Activated CD4-positive, alpha-beta memory T cell treated with anti-CD3 and anti-CD28 coated beads, Interleukin-2, amount 10 ng/mL, durations not matched to agents 7 days and 5 days (primary cell): ENCODE measurements at places on chromosomes 2 and 18. TPM values are rescaled to one million over a fixed set of nuclear protein-coding genes. Genes with fewer than 3 reads are reported as not detected.

TSN gene
- 56.7 TPM for total RNA-seq

HEATR5B gene
- total RNA-seq = 18.3 TPM

CIB4 gene
- total RNA-seq = not detected

MARCHF7 gene
- 92.2 TPM for total RNA-seq

TNS1 gene
- 3.2 TPM for total RNA-seq

SKA1 gene
- total RNA-seq = 45.6 TPM

TANK gene
- total RNA-seq = 126 TPM

IL1RL1 gene
- 0.71 TPM for total RNA-seq

LRRTM4 gene
- not detected for total RNA-seq

SFT2D3 gene
- total RNA-seq = 5.2 TPM

RBM44 gene
- total RNA-seq = 0.75 TPM

GRCh38 chr2:162058973-162059668 lies 14.9 kb downstream of the DPP4 start:
- no peaks in the 10 kb centered on the region for H3K27me3 ChIP-seq
- H3K36me3 ChIP-seq = peaks cover 69% of the 10 kb centered on the region
- peak overlapping the region; percentile 94 for H3K27ac ChIP-seq
- DNase-seq = peak; percentile 29

- H3K27ac ChIP-seq = no peak overlapping the region
- DNase-seq = no peak
- peaks cover 17% of the 10 kb centered on the region for H3K4me1 ChIP-seq
- H3K4me3 ChIP-seq = no peak overlapping the region
- H3K36me3 ChIP-seq = peaks cover 65% of the 10 kb centered on the region
Measured at GRCh38 chr18:51076503-51076902, 46.5 kb downstream of the SMAD4 start.

DNA sequence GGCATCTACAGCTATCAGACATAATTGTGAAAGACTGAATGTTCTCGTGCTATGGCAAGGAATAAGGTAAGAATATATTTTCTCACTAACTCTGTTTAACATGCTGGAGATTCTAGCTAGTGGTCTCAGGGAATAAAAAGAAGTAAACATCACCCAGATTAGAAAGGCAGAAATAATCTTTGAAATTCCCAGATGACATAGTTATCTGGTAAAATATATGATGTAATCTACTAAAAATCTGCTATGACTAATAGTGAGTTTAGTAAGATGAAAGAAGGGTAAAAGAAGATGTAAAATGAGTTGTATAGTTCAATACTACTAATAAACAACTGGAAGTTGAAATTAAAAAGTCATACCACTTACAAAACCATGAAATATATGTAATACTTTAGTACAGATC lies 134.2 kb downstream of the DSC3 start:
- H3K4me1 ChIP-seq = no peaks in the 10 kb centered on the region
- no peak for DNase-seq
- H3K27me3 ChIP-seq = no peaks in the 10 kb centered on the region
- no peaks in the 10 kb centered on the region for H3K36me3 ChIP-seq

GRCh38 chr2:174333372-174334277 lies 1.1 kb upstream of the SP9 start:
- peak overlapping the region; percentile 37 for H3K4me3 ChIP-seq
- peaks cover 5% of the 10 kb centered on the region for H3K36me3 ChIP-seq
- peaks cover 86% of the 10 kb centered on the region for H3K27me3 ChIP-seq
- peaks cover 41% of the 10 kb centered on the region for H3K4me1 ChIP-seq

DNA sequence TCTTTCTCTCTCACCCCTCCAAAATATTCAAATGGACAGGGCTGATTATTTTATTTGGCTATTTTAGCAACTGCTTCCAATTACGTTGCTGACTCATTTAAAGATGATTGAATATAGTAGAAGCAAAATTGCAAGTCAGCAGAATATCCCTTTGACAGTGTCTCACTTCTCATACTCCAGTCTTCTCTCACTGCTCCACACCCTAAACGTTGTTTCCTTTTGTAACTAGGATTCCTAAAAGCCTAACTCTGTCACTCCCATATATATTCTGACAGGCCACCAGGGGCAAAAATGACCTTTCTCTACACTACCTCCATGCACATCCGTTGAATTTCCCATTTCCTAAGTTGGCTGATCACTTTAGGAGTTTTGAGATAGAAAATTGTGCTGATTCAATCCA lies 351.1 kb downstream of the RND3 start:
- peaks cover 3% of the 10 kb centered on the region for H3K4me1 ChIP-seq
- H3K36me3 ChIP-seq = no peaks in the 10 kb centered on the region
- H3K4me3 ChIP-seq = no peak overlapping the region
- no peaks in the 10 kb centered on the region for H3K27me3 ChIP-seq
- no peak for DNase-seq

DNA sequence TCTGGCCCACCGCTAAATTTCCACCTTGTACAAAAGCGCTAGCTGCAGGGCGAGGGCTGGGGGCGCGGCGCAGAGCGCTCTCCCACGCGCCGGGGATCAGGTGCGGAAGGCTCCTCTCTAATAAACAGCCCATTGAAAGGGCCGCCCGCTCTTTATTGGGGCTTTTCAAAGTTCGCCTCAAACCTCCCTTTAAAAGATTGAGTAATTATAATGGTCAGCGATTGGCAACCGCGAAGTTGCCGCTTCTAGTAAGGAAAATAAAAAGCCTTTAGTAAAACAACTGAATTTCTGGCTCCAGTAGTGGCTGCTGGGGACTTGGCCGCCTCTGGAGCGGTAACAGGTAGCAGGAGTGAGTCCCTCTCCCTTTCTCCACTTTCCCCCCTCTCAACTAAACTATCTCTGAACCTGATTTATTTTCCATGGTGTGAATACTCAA lies 755 bp downstream of the NEUROD1 start:
- DNase-seq = no peak
- no peak overlapping the region for H3K4me3 ChIP-seq
- H3K27ac ChIP-seq = peak overlapping the region; percentile 40
- H3K4me1 ChIP-seq = peaks cover 44% of the 10 kb centered on the region

DNA sequence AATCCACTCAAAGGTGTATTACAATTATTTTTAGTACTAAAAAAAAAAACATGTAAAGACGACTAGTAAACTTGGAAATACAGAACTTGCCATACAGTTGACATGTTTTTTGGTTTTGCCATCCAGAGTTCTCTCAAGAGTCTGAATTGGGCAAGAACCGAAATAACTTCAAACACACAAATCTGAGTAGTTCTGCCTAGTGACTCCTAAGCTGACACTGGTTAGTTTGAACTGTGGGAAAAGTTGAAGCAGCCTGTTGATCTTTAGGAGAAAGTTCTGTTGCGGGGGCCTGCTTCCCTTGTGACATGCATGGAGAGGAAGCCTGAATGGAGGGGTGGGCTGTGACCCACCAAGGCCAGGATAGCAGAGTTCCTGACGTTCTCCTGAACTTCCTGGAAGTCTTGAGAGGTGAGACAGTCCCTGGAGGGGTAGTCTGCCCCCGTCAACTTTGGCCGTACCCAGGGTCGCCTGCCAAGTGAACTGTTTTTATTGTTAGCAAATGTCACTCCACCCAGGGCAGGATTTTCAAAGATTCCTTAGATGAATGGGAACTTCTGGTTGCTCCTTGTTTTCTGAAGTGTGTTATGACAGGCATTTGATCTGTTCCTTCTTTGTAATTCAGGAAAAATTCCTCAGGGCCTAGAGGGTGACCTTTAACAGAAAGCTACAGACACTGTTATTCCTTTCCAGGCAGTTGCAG lies 85.6 kb upstream of the SPTBN1 start:
- DNase-seq = no peak
- peaks cover 4% of the 10 kb centered on the region for H3K27me3 ChIP-seq
- H3K4me3 ChIP-seq = no peak overlapping the region
- no peaks in the 10 kb centered on the region for H3K4me1 ChIP-seq

- no peaks in the 10 kb centered on the region for H3K27me3 ChIP-seq
- no peak for DNase-seq
- H3K36me3 ChIP-seq = no peaks in the 10 kb centered on the region
- no peak overlapping the region for H3K4me3 ChIP-seq
- H3K27ac ChIP-seq = no peak overlapping the region
Measured at GRCh38 chr2:120985174-120985996, 249.7 kb downstream of the GLI2 start.

- no peaks in the 10 kb centered on the region for H3K4me1 ChIP-seq
- DNase-seq = no peak
- no peak overlapping the region for H3K4me3 ChIP-seq
- no peaks in the 10 kb centered on the region for H3K36me3 ChIP-seq
Measured at GRCh38 chr2:15154297-15154696, 406.8 kb downstream of the NBAS start.

- H3K4me3 ChIP-seq = no peak overlapping the region
- H3K4me1 ChIP-seq = no peaks in the 10 kb centered on the region
- H3K27me3 ChIP-seq = no peaks in the 10 kb centered on the region
- DNase-seq = no peak
Measured at GRCh38 chr18:29096079-29096770, 919.3 kb upstream of the CDH2 start.

DNA sequence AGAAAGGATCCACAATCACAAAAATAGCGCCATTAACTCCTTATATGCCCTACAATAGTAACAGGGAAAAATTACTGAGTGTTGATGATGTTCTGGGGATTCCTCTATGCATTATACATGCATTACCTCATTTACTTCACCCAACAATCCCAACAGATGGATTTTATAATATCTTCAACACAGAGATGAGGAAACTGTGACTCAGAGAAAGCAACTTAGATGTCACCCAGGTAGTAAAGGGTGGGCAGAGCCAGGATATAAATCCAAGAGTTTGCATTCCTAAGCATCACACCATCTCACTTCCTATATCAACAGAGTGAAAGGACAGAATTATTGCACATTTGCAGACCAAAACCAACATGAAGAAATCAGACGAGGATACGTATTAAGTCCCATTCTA lies 144.2 kb downstream of the TCF4 start:
- no peak overlapping the region for H3K27ac ChIP-seq
- no peak for DNase-seq
- no peaks in the 10 kb centered on the region for H3K4me1 ChIP-seq

DNA sequence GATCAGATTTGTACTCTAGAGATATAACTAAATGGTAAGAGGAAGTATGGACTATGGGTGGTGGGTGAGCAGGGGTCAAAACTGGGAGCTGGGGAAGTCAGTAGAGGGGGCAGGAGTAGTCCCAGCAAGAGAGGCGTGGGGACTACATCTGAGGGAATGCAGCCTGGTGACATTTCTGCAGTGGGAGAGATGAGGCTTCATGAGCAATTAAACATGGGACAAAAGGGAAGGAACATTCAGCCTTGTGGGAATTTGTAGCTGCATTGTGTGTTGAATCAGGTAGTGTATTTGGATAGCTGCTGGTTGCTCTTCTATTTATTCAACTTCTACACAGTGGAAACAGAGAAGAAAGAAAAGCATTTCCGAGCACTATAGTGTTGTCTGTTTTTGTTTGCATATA lies 3.6 kb downstream of the CNOT11 start:
- H3K27me3 ChIP-seq = no peaks in the 10 kb centered on the region
- no peak overlapping the region for H3K4me3 ChIP-seq
- no peak for DNase-seq
- peak overlapping the region; percentile 50 for H3K27ac ChIP-seq
- peaks cover 58% of the 10 kb centered on the region for H3K36me3 ChIP-seq

DNA sequence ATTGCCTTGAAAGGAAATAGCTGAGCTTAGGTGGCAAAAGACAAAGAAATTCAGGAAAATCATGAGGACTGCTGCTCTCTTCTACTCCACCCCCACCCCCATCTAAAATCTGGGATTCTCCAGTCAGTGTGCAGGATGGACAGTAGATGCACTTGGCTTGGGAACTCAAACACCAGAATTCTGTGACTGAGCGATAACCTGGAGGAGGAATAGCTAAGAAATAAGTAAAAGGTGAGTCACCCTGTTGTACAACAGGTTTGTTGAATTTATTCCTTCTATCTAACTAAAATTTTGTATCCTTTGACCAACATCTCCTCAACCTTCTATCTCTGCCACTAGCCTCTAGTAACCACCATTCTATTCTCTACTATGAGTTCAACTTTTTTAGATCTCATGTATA lies 1029.9 kb upstream of the ACVR2A start:
- no peaks in the 10 kb centered on the region for H3K27me3 ChIP-seq
- no peak for DNase-seq
- H3K4me3 ChIP-seq = no peak overlapping the region
- no peaks in the 10 kb centered on the region for H3K4me1 ChIP-seq

- DNase-seq = no peak
- H3K4me1 ChIP-seq = no peaks in the 10 kb centered on the region
- no peak overlapping the region for H3K4me3 ChIP-seq
- no peak overlapping the region for H3K27ac ChIP-seq
- H3K36me3 ChIP-seq = no peaks in the 10 kb centered on the region
- H3K27me3 ChIP-seq = peaks cover 2% of the 10 kb centered on the region
Measured at GRCh38 chr2:31711737-31712136, 131.0 kb upstream of the SRD5A2 start.

- H3K36me3 ChIP-seq = peaks cover 22% of the 10 kb centered on the region
- H3K4me3 ChIP-seq = no peak overlapping the region
- no peak overlapping the region for H3K27ac ChIP-seq
- H3K27me3 ChIP-seq = no peaks in the 10 kb centered on the region
- no peaks in the 10 kb centered on the region for H3K4me1 ChIP-seq
Measured at GRCh38 chr2:3290655-3291054, 87.0 kb downstream of the EIPR1 start.

GRCh38 chr2:55961318-55961911 lies 37.8 kb upstream of the EFEMP1 start:
- peaks cover 2% of the 10 kb centered on the region for H3K27me3 ChIP-seq
- H3K4me3 ChIP-seq = no peak overlapping the region
- no peak overlapping the region for H3K27ac ChIP-seq

- no peaks in the 10 kb centered on the region for H3K4me1 ChIP-seq
- no peak overlapping the region for H3K27ac ChIP-seq
- H3K36me3 ChIP-seq = no peaks in the 10 kb centered on the region
- H3K27me3 ChIP-seq = peaks cover 2% of the 10 kb centered on the region
- no peak for DNase-seq
Measured at GRCh38 chr18:55073116-55073515, 113.9 kb upstream of the CCDC68 start.

DNA sequence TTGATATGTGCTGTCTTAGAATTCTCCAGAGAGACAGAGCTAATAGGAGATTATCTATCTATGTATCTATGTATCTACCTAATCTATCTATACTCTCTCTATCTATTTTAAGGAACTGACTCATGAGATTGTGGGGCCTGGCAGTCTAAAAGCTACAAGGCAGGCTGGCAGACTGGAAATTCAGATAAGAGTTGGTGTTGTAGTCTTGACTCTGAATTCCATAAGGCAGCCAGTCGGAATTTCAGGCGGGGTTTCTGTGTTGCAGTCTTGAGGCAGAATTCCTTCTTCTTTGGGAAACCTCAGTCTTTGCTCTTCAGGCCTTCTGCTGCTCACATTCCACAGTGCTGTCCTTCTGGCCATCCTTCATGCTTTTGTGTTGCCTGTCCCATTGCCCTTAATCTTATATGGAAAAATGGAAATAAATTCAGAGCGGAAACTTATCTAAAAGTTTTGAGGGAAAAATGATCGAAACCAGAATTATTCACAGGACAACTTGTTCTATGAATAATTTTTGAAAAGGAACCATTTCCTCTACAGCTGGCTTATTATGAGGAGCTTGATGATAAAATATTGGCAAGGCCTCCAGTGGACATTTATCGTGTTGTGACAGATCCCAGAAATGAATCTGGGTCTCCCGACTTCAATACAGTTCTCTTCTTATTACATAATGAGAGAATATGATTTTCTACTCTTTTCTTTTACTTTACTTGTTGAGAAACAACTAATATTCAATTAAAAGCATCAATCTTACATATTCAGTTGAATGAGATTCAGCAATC lies 10.8 kb downstream of the IL1RL1 start:
- H3K27ac ChIP-seq = no peak overlapping the region
- H3K36me3 ChIP-seq = no peaks in the 10 kb centered on the region
- no peak overlapping the region for H3K4me3 ChIP-seq
- no peak for DNase-seq

- H3K4me1 ChIP-seq = peaks cover 31% of the 10 kb centered on the region
- peaks cover 3% of the 10 kb centered on the region for H3K27me3 ChIP-seq
- H3K4me3 ChIP-seq = peak overlapping the region; percentile 91
- peak overlapping the region; percentile 96 for H3K27ac ChIP-seq
- peaks cover 5% of the 10 kb centered on the region for H3K36me3 ChIP-seq
- DNase-seq = peak; percentile 53
Measured at GRCh38 chr2:97995026-97995733, 568 bp downstream of the TMEM131 start.
